ENCODE measurements at places on chromosomes 6 and 20.

GRCh38 chr20:25439328-25439727 lies 31.9 kb downstream of the GINS1 start:
- DNase-seq, result no peak

DNA sequence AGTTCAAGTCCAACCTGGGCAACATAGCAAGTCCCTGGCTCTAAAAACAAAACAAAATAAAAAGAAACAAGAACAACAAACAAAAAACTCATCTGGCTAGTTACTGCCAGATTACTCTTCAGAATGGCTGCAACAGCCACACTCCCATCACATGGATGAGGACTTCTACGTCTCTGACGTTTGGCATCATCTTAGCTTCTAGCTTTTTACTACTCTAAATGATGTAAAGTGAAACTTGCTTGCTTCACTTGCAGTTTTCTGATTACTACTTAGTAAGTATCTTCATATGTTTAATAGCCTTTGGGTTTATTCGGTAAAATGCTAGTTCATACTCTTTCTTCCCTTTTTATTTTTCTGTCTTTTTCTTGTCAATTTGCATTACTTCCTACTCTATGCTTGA lies 161.1 kb upstream of the CARMIL1 start:
- DNase-seq, result no peak

- no peak for DNase-seq
These were observed 151.6 kb downstream of the PRKN start for GRCh38 chr6:162576016-162576415.

GRCh38 chr20:1215386-1216170 lies 10.3 kb upstream of the RAD21L1 start:
- no peak for DNase-seq

GRCh38 chr6:53795340-53795701 lies 516 bp downstream of the LRRC1 start:
- DNase-seq, result no peak

DNA sequence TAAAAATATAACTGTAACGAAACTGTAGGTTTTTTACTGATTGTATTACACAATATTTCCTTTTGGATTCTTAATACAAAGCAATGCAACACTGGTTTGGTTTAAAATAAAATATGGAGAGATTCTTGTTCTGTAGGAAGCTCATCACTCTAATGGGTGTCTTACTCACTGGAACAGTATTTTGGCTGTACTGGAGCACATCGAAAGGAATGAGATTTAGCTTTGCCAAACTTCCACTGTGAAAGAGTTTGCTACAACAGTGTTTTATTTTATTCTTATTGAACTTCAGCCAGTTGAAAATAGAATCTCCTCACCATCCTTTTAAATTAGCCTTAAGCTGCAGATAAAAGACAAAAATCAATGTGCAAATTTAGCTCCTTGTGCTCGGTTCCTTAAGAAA lies 230.7 kb upstream of the QKI start:
- no peak for DNase-seq

GRCh38 chr6:78952362-78952761 lies 85.0 kb downstream of the IRAK1BP1 start:
- DNase-seq, result no peak

DNA sequence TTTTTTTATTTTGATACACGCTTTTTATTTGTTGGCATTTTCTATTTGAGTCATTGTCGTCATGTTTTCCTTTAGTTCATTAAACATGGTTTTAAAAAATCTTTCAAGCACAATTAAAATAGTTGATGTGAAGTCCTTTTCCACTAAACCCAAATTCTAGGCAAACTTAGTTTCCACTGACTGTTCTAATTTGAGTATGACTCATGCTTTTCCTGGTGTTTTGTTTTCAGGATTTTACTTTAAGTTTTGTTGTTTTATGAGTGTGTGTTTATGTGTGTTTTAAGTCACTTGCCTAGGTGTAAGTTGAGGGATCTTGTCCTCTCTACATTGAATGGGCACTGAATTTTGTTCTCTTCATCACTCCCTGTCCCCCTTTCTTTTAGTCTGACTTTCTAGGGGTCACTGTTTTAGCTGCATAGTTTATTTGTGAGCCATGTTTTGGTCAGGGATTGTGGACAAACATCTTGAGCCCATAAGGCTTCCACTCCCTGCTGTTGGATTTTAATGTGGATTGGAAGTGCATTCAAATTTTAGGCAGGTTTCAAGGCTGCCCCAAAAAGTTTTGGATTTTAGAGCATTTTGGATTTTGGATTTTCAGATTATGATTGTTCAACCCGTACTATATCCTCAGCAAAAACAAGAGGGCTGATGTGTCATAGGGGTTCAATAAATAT lies 94.8 kb downstream of the CDYL start:
- DNase-seq, result no peak

- no peak for DNase-seq
These were observed 417.5 kb downstream of the EYS start for GRCh38 chr6:65289491-65289890.

DNA sequence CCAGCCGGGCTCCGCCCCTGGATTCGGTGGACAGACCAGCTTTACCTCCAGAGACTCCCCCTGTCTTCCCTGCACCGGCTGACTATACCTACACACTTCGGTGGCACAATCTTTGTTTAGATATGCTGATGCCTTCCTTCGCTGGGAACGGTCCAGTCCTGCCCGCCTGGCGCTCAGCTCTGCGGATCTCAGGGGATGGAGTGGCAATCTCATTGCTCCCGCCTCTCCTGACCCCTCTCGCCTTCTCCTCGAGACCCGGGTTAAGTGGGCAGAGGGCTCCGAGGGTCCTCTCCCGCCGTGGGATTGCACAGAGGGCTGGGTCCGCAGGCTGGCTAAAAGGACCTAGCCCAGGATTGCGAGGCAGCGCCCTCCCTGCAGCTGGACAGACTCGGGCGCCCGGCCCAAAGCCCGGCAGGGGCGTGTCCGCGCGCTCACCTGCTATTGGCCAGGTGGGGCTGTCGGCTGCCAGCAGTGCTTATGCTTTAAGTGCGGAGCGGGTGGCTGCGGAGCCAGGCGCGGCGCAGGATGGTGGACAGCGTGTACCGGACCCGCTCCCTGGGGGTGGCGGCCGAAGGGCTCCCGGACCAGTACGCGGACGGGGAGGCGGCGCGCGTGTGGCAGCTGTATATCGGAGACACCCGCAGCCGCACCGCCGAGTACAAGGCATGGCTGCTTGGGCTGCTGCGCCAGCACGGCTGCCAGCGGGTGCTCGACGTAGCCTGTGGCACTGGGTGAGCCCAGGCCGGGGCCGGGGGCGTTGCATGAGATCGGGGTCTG lies at the start of gene GNMT:
Gene GNMT, plus strand, starts transcription at position 512 of the 777 bp plus-strand sequence. Its CDS starts 14 bp downstream, at position 526.
- DNase-seq, result no peak

DNA sequence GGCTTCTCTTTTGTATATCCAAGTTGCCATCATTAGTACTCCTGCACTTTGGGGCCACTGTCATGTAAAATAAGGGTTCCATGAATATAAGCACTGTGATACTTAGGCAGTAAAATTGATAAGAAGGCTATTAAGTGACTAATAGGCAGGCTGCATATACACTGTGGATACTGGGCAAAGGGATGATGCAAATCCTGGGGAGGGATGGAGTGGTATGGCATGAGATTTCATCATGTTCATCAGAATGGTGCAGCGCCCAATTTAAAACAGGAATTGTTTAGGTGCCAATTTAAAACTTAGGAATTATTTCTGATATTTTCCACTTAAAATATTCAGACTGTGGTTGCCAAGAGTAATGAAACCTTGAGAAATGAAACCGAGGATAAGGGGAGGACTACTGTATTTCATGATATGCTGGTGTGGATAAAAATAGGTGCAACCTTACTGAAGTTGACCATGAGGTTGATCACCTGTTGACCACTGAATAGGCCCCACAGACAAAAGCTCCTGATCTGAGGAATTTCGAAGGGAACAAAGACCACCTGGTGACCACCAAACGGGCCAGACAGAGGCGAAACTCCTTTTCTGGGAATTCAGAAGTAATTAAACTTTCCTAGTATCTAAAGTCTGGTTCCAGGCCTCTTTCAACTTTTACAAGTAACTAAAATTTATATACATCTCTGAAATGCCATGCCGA lies 4.9 kb upstream of the TRIM39 start:
- no peak for DNase-seq

DNA sequence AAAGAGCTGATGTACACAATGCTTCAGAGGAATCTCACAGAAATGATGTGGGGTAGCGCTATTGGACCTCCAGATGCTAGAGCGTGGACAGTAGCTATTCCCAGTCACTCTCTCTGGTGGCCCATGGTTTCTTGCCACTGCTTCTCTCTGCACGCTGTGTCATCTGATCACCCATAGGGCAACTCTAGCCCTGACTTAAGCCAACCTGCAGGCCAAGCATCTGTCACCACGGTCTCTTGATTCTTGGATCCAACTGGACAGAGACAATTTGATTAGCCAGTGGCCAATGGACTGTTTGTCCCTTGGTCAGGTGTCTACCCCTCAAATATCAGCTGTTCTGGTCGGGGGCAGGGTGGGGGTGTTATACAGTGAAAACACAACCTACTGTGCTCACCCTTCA lies 42.4 kb upstream of the TRAF3IP2 start:
- no peak for DNase-seq

GRCh38 chr20:17935186-17935585 lies 33.4 kb downstream of the SNX5 start:
- no peak for DNase-seq

DNA sequence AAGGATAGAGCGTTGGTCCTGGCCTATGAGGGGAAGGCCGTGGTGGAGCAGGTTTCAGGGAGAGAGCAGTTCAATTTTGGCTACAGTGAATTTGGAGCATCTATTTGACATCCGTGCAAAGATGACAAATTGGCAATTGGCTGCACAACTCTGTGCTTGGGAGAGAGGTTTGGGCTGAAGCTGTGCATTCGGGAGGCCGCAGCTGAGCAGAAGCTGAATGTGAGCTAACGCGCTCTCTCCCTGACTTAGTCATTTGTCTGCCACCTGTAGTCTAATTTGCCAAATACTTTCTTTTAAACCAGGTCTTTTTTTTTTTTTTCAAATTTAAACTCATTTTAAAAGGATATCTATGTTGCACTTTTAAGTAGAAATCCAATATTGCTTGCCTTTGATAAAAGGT lies 78.8 kb downstream of the PHACTR3 start:
- DNase-seq, result no peak

DNA sequence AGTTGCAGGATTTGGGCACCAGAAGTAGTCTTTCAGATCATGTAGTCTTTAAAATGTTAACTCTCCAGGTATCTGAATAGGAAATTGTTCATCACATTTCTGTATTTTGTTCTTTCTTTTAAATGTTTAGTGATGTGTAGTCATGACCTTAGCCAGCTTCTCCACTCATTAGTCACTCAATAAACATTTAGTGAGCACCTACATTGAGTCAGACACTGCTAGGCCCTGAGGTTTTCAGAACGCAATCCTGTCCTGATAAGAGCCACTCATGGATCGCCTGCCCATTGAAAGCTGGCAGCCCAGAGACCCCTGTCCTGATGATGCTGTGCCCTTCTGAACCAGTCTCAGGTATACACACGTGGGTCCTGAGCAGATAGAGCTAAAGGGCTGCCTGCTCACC lies 163.4 kb upstream of the HEY2 start:
- no peak for DNase-seq

GRCh38 chr20:51613580-51613979 lies 71.1 kb upstream of the NFATC2 start:
- no peak for DNase-seq

DNA sequence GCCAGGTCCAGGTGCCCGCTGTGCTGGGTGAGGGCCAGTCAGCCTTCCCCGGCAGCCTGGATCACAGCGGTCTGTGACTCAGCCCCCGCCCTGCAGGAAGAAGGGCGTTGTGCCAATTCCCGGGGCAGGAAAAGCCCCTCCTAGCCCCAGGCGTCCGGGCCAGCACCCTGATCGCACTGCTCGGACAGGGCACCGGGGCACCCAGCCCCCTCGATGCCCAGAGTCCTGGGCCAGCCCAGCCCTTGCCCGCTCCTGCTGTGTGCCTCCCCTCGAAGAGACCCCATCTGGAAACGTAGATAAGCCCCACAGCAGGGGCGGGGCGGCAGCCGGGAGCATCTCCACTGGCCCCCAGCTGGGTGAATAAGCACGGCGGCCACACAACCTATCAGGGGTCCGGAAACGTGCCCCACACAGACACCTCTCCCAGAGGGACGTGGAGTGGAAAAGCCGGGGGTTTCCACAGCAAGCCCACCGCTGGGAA lies 9.9 kb downstream of the LAMA5 start:
- DNase-seq, result no peak

DNA sequence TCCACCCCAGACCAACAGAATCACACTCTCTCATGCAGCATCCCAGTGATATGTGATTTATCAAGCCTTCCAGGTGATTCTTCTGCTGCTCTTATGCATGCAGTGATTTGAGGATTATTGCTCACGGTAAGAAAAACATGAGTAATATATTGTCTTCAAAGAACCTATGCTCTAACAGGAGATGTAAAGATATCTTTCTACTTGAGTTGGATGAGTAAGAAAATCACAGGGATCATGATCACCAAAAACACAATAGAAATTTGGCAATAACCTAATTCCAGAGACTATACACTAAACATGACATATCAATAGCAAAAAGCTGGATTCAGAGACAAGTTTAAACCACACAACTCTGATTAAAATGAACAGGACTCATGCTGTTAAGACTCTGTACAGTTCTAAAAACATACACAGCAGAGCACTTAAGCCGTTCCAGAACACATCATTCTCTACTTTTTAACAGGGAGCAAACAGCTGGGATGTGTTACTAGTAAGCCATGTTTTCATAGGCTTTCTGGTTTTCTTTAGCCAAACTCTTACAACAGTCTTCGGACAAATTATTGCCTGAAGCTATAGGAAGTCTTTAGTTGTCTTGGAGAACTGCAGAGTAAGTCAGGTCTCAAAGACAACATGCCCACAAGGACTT lies 568.6 kb downstream of the HAO1 start:
- DNase-seq, result no peak

DNA sequence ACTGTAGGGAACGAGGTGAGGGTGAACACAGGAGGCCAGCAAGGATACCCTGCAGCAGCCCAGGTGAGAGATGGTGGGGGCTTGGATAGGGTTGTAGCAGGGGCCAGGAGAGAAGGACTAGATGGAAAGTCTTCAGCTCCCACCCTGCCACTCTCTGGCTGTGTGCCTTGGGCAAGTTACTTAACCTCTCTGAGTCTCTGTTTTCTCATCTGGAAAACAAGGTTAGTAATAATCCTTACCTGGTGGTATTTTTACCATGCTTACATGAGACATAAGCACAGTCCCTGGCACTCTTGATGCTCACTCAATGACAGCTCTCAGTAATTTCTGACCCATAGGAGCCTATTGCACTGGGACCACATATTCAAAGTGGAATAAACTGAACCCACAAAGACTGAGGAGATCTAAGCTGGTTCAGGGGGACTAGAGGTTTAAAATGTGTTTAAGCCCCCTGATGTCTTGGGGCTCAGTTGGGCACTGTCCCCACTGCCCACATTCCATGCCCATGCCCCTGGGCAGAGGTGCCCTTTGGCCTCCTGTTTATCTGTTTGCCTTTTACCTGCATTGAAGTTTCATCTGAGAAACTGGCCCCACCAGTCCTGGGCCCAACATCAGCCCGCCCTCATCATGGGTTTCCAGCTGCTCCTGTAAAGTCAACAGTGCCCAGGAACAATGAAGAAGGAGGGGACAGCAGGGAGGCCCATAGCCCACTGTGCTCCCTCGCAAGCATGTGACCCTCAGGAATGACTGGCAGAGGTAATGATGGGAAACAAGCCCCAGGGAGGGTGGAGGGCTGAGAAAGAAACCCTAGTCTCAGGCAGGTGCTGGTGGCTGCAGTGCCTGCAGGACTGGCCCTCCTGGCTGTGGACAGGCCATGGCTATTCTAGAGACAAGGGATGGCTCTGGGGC lies 104.0 kb downstream of the VEGFA start:
- no peak for DNase-seq
